Stimulated activated CD4-positive, alpha-beta T cell treated with anti-CD3 and anti-CD28 coated beads, Interleukin-1b, Interleukin-23, amount 100 ng/mL, for 1 hour (primary cell): ENCODE measurements at places on chromosomes 5 and 9.

- no peak for DNase-seq
These were observed 337.6 kb downstream of the FGF10 start for GRCh38 chr5:44051591-44051990.

- no peak for DNase-seq
These were observed 90.8 kb downstream of the HRH2 start for GRCh38 chr5:175748650-175749049.

DNA sequence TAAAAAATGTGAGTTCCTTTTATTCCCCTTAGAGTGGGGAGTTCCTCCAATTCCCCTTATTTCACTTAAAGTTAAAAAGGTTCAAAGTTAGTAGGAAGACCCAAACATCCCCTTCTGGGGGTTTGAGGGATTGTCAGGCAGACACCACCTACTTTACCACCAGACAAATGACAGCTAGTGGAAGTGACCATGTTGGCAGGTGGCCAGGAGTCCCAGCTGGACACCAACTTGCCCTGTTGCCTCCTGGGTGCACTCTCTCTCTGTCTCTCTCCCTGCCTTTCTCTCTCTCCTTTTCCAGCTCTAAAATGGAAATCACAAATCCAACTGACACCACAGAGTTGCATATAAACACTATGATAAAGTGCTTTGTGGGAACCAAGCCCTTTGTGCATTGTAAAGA is 307.7 kb upstream of the TLE4 start:
- no peak for DNase-seq

- no peak for DNase-seq
These were observed 221.4 kb downstream of the NR3C1 start for GRCh38 chr5:143182106-143182505.

DNA sequence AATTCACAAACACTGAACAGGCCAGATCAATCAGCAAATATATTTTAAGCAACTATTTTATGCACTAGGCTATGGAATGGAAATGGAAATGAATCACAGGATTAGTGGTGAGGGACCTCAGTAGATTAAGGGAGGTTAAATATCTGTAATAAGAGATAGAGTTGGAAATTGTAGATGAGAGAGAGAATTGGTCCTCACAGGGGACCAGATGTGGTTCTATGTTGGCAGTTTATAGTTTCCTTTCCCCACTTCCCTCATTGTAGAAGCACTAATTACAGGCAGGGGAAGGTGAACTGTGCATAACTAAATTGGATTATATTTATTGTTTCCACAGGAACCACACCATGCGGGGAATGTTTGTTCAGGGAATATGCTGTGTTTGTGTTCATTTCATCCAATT is 496.2 kb downstream of the ARHGEF28 start:
- no peak for DNase-seq

DNA sequence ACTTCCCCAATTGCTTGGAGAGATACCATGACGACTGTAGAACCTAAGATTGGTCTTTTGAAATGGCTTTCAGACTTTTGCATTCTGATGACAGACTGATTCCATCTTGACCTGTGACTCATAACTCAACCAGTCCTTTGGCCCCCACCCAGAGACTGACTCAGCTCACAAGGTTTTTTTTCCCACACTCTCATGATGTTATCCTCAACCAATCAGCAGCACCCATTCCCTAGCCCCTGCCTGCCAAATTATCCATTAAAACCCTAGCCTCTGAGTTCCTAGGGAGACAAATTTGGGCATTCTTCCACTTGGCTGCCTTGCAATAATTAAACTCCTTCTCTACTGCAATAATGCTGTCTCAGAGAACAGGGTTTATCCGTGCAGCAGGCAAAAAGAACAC is 1263.3 kb upstream of the CDH9 start:
- no peak for DNase-seq

GRCh38 chr5:94613583-94613982 is 4.8 kb downstream of the KIAA0825 start:
- no peak for DNase-seq

- no peak for DNase-seq
These were observed 29.1 kb upstream of the ABO start for GRCh38 chr9:133304158-133304470.

DNA sequence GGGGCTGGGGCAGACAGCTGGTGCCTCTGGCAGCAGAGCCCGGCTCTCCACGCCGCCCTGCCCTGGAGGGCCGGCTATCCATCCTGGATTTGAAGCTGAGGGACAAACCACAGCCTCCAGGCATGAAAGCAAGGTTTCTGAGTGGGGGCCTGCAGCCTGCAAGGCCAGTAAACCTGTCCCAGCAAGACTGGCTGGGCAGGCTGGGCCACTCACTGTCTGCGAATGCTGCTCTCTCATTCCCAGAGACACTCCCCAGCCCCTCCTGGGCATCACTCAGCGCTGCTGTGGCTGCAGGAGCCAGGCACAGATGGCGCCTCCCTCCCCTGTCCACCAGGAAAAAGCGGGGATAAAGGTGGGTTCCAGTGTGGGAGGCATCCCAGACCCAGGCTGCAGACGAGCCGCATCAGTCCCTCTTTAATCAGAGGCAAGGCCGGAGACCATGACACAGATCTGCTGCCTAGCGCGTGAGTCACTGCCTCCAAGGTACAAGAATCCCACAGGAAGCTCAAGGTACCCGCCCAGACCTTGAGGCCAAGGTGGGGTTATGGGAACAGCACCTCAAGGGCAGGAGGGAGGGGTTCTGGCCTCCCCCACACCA is 118.0 kb downstream of the VAV2 start:
- DNase-seq, result no peak

GRCh38 chr5:37391591-37391990 is 12.5 kb downstream of the WDR70 start:
- no peak for DNase-seq
